ENCODE measurements at places on chromosomes 3 and 15. TPM values are rescaled to one million over a fixed set of nuclear protein-coding genes. Genes with fewer than 3 reads are reported as not detected.

DNA sequence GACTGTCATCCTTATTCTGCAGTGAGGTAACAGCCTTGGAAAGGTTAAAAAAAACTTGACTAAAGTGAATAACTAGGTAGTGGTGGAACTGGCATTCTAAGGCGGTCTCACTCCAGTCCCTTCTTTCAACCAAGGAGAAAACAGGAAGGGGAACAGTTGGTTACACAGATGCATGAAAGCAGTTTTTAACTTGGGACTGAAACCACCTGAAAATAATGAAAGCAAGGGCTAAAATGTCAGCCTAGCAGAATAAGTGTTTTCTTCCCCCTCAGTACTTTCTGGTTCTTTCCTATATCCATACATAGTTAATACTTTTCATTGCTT, 748 bp upstream of the AVEN start:
- no peaks in the 10 kb centered on the region for H3K36me3 ChIP-seq
- H3K27ac ChIP-seq: peak overlapping the region; percentile 73
- no peaks in the 10 kb centered on the region for H3K27me3 ChIP-seq

DNA sequence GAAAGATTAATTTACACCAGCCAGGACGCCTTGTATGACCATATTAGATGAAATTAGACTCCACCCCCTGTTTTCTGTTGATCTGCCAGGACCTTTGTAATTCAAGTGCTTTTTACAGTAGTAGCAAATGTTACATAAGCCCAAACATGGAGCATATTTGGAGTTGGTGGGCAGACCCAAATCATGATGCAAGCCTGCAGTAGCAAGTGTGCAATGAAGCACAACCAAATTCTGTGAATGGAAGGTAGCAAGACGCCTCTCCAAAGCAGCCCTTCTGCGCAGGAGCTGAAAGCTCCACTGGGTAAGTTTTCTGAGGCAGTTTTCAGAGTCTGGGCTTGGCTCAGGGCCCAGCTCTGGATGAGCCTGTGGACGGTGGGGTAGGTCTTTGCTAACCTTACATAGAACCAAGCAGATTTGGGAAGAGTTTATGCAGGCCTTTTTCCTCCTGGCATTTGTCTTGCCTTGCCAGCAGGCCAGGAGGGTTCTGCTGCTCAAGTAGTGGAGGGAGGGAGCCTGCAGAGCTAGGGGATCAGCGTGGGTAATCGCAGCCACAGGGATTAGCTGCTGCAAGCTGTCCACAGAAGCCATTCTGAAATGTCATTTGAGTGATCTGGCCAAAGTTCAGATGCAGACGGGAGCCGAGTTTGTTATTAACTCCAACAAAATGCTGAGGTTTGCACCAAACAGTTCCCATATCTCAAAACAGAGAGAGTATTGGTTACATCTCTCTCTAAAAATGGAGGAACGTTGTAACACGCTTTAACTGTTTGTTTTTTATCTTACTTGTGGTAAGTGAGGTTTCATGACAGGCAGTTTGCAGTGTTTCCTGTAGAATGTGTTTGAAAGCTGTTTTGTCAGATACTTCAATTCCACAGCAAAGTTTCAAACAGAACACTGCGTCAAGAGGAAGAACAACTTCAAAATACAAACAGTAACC, 55.4 kb downstream of the PSMD6 start:
- DNase-seq: peak; percentile 85
- H3K4me1 ChIP-seq: peaks cover 69% of the 10 kb centered on the region
- H3K4me3 ChIP-seq: peak overlapping the region; percentile 93

DNA sequence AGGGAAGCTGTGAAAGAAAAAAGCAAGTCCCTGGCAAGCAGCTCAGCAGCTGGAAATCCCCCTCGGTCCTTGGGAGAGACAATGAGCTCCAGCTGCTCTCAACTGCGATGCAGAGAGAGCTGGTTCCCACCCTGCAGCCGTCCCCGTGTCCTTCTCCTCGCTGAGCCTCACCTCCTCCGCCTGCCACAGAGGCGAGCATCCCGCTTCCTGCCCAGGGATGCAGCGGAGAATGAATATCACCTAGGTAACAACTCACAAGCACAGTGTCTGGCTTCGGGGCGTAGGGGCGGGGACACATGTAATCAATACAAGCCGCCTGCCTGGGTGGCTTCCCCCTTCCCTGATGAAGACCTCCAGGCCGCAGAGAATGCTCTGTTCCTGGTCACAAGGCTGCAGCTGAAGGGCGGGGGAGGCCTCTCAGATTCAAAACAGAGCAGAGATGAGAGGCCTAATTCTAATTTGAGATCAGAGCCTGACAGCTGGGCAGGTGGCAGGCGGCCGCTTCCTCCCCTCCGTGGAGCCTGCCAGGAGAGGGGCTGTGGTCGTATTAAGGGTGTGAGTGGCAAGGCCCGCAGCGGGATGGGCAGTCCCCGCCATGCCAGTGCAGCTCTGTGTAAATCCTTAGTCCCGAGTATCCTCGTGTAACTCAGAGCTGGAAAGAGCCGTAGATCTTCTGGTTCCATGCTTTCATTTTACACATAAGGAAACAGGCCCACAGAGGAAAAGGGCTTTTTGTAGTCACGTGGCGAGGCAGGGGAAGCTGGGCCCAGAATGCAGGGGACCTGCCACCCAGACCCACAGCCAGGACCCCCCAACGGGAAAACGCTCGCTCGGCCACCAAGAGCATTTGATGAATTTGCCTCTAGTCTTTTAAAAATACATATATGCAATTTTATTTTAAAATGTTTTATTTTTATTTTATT, 24.3 kb downstream of the ZDHHC19 start:
- H3K4me3 ChIP-seq: no peak overlapping the region
- H3K4me1 ChIP-seq: peaks cover 44% of the 10 kb centered on the region
- no peak for DNase-seq
- no peaks in the 10 kb centered on the region for H3K36me3 ChIP-seq

Gene BRK1
- 73.0 TPM for total RNA-seq

Gene GPR149
- not detected for total RNA-seq

- H3K4me3 ChIP-seq: no peak overlapping the region
- H3K27me3 ChIP-seq: no peaks in the 10 kb centered on the region
- no peaks in the 10 kb centered on the region for H3K36me3 ChIP-seq
- no peak for DNase-seq
These were observed 2.4 kb downstream of the TNNC1 start for GRCh38 chr3:52451237-52452083.

GRCh38 chr3:58565621-58566397, 11.4 kb downstream of the FAM107A start:
- H3K27ac ChIP-seq: no peak overlapping the region
- H3K27me3 ChIP-seq: no peaks in the 10 kb centered on the region
- no peak for DNase-seq
- no peaks in the 10 kb centered on the region for H3K36me3 ChIP-seq
- no peak overlapping the region for H3K4me3 ChIP-seq

Gene MAP1A
- 0.33 TPM for total RNA-seq

Gene COL8A1
- total RNA-seq: not detected

DNA sequence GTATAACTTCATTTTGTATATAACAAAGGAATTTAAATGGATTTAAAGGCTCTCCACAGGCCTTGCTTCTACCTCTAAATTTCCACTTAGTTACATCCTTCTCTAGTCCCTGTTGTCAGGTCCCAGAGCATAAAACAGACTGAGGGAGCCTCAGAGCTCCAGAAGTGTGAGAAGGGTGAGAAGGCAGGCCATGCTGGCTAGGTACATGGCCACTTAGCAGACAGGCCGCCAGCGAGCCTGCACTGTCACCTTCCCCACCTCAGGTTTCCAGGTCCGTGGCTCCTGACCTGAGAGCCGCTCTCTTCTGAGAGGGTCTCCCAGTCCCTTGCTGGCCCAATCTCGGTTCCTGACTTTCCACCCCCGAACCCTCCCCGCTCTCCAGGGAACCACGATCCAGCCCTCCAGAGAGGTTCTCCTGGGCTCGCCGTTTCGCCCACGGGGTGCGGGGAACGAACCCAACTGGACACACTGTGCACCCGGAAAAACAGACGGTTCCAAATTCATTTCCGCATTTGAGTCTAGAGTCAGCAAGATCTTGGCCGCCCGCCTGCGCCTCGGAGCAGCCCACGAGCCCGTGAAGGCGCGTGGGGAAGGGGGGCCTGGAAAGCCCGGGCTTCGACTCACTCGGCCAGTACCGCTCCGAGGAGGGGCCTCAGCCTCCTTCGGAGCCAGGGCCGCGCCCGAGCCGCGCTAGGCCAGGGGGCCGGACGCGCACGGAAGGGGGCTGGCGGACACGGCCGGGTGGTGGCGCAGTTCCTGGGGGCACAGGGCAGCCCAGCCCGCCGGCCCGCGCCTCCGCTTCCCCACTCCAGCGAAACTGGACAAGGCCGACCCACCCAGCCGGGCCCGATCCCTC, 16.7 kb upstream of the SOX2 start:
- peaks cover 1% of the 10 kb centered on the region for H3K4me1 ChIP-seq
- no peak overlapping the region for H3K27ac ChIP-seq
- H3K27me3 ChIP-seq: peaks cover 30% of the 10 kb centered on the region
- no peaks in the 10 kb centered on the region for H3K36me3 ChIP-seq
- no peak for DNase-seq

DNA sequence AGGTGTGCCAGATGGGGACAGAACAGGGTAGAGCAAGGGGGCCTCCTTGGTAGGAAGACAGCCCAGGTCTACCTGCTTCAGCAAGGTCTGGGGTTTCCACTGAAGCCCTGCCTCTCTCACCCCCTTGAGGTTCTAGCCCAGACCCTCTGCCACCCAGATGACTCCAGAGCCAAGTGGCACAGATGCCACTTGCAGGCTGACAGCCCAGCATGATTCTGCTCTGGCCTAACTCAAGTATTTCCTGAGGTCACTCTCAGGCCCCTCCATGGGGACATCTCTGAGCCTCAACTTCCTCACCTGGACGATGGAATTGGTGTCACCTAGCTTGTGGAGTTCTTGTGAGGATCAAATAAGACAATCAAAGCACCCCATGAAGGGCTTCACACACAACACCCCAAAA, 23.9 kb downstream of the PLXNB1 start:
- H3K36me3 ChIP-seq: no peaks in the 10 kb centered on the region
- H3K27me3 ChIP-seq: no peaks in the 10 kb centered on the region
- no peak overlapping the region for H3K4me3 ChIP-seq

DNA sequence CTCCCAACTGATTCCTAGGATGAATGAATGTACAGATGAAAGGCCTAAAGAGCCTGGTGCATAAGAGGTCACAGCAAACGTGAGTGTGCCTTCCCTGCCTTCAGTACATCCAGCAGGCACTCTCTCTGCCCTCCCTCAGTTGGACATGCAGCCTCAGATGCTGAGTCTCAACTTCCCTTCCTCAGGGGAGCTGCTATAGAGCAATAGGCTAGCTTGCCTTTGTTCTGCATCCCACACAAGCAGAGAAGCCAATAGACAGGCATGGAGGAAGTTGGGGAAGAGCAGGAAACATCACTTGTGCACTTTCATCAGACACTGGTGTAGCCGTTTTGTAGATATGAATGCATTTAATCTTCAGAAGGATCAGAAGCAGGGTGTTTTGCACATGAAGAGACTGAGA, 147.5 kb upstream of the THBS1 start:
- H3K36me3 ChIP-seq: no peaks in the 10 kb centered on the region
- DNase-seq: no peak
- H3K4me1 ChIP-seq: no peaks in the 10 kb centered on the region
- H3K4me3 ChIP-seq: no peak overlapping the region
- H3K27me3 ChIP-seq: peaks cover 11% of the 10 kb centered on the region

- no peak overlapping the region for H3K27ac ChIP-seq
- no peaks in the 10 kb centered on the region for H3K36me3 ChIP-seq
- H3K4me1 ChIP-seq: no peaks in the 10 kb centered on the region
- H3K4me3 ChIP-seq: no peak overlapping the region
- no peaks in the 10 kb centered on the region for H3K27me3 ChIP-seq
These were observed 60.3 kb downstream of the CHRD start for GRCh38 chr3:184440151-184440550.

GRCh38 chr3:149688122-149688757, 30.4 kb upstream of the WWTR1 start:
- no peaks in the 10 kb centered on the region for H3K4me1 ChIP-seq
- H3K36me3 ChIP-seq: no peaks in the 10 kb centered on the region
- H3K4me3 ChIP-seq: no peak overlapping the region
- H3K27me3 ChIP-seq: no peaks in the 10 kb centered on the region

DNA sequence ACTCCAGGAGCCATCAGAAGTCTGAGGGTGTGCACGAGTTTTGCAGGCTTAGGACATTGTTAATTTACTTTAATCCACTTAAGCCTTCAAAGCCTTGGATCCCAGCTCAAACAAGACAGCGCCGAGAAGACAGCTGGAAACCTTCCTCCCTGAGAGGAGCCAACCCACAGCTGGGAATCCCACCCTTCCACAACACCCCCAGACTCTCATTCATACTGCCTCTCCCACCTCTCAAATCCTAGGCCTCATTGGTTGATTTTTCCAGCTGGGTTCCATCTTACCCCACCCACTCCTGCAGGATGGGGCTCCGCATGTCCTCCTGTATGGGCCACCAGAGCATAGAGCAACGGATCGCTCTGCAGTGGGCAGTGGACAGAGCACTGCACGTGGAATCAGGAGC, 80.4 kb downstream of the SEMA5B start:
- no peaks in the 10 kb centered on the region for H3K27me3 ChIP-seq
- DNase-seq: no peak
- H3K4me3 ChIP-seq: no peak overlapping the region
- H3K36me3 ChIP-seq: no peaks in the 10 kb centered on the region
- H3K27ac ChIP-seq: no peak overlapping the region

GRCh38 chr3:156862338-156862737, 36.2 kb downstream of the LEKR1 start:
- H3K27ac ChIP-seq: no peak overlapping the region
- no peak overlapping the region for H3K4me3 ChIP-seq
- no peaks in the 10 kb centered on the region for H3K27me3 ChIP-seq
- no peak for DNase-seq
- no peaks in the 10 kb centered on the region for H3K4me1 ChIP-seq
- no peaks in the 10 kb centered on the region for H3K36me3 ChIP-seq

- H3K4me1 ChIP-seq: peaks cover 11% of the 10 kb centered on the region
- no peaks in the 10 kb centered on the region for H3K36me3 ChIP-seq
- peak overlapping the region; percentile 47 for H3K4me3 ChIP-seq
These were observed 36.7 kb upstream of the NDUFB4 start for GRCh38 chr3:120559242-120560061.

GRCh38 chr3:159130108-159130507, 328.3 kb downstream of the MFSD1 start:
- H3K36me3 ChIP-seq: no peaks in the 10 kb centered on the region
- H3K4me3 ChIP-seq: no peak overlapping the region
- no peaks in the 10 kb centered on the region for H3K4me1 ChIP-seq

GRCh38 chr3:113514265-113514769, 639 bp downstream of the SPICE1 start:
- no peak for DNase-seq
- peaks cover 4% of the 10 kb centered on the region for H3K27me3 ChIP-seq
- no peaks in the 10 kb centered on the region for H3K36me3 ChIP-seq
- peak overlapping the region; percentile 74 for H3K27ac ChIP-seq
- H3K4me1 ChIP-seq: peaks cover 19% of the 10 kb centered on the region

GRCh38 chr3:107522510-107523288, at the start of gene BBX:
TSS of gene BBX (plus strand) at chr3:107522962. CDS start at chr3:107710461, 187,499 bp downstream.
- DNase-seq: peak; percentile 96
- no peaks in the 10 kb centered on the region for H3K36me3 ChIP-seq
- H3K27ac ChIP-seq: peak within 1 kb of the TSS; percentile 87
- H3K4me1 ChIP-seq: peaks cover 29% of the 10 kb centered on the region

GRCh38 chr3:59831394-59831793, 781.6 kb upstream of the CFAP20DC start:
- H3K4me3 ChIP-seq: no peak overlapping the region
- DNase-seq: no peak
- no peaks in the 10 kb centered on the region for H3K36me3 ChIP-seq
- no peak overlapping the region for H3K27ac ChIP-seq
- no peaks in the 10 kb centered on the region for H3K4me1 ChIP-seq

GRCh38 chr3:172717493-172718088, 6.7 kb upstream of the NCEH1 start:
- H3K4me1 ChIP-seq: no peaks in the 10 kb centered on the region
- H3K27me3 ChIP-seq: no peaks in the 10 kb centered on the region
- no peak overlapping the region for H3K4me3 ChIP-seq
- peak; percentile 10 for DNase-seq

Gene ZNF197
- total RNA-seq: 18.0 TPM
